ENCODE measurements at places on chromosomes 4 and X. TPM values are rescaled to one million over a fixed set of nuclear protein-coding genes. Genes with fewer than 3 reads are reported as not detected.

GRCh38 chr4:77538574-77539157 lies 67.0 kb upstream of the CXCL13 start:
- no peak for DNase-seq

DNA sequence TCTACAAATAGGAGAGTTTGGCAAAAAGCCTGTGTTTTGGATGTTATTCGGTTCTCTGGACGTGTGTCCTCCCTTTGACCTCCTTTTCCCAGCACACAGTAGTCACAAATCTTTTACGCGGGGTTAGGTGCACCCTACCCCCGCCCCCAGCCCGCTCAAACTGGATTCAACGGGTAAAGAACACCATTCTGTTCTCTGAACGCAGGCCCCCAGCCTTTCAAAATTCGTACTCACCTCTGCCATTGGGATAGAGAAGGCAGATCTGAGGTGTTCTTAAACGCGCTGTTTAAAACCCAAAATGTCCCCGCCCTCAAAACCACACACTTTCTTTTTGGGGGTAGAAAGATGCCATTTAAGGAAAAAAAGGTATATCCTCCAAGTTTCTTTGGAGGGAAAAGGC lies 2.7 kb downstream of the LEF1 start:
- DNase-seq, result no peak

- DNase-seq, result no peak
Observed at GRCh38 chrX:5829469-5829868, 399.2 kb downstream of the NLGN4X start.

- DNase-seq, result no peak
Observed at GRCh38 chr4:2621419-2621818, 85.0 kb downstream of the FAM193A start.

DNA sequence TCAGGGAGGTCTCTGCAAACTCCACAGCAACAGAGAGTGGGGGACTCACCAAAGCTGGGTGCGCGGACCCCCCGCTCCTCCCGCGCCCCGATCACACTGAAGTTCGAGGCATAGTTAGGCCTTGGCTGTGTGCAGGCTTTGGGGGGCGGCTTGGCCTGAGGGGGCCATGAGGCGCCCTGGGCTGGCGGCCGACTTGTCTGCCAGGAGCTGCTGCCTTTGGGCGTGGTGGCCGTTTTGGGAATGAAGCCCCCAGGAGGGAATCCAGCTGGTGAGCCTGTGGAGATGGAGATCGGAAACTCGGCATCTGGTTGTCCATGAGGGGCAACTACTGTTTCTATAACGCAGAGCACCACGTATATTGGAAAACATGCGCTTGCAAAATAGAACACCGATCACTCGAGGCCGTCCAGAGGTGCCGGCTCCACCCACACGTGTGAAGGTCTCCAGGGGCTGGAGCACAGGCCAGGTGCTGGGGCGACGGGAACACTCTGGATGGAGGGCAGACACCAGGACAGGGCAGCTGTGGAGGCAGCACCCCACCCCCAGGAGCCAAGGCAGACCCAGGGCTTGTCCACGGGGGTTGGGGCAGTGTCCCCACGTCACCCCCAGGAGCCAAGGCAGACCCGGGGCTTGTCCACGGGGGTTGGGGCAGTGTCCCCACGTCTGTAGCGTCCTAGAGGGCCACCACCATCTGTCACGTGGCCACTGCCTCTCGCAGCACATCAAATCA lies 25.9 kb upstream of the CPLX1 start:
- no peak for DNase-seq

DNA sequence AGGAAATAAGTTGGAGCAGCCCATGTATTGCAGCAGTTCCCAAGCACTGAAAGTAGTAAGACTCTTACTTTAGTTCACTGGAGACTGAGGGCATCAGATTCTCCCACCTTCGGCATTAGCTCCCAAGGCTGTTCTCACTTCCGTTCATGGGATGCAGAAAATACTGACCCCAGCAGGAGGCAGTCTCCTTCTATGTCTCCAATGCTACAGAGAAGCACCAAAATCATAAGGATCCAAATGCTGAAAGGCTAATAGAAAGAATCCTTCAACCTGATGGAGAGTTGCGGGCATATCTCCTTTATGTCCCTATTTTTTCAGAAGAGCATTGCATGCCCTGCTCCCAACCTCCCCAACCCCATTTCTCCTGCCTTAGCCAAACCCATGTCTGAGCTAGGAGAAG lies 32.4 kb downstream of the ADH7 start:
- DNase-seq, result no peak

DNA sequence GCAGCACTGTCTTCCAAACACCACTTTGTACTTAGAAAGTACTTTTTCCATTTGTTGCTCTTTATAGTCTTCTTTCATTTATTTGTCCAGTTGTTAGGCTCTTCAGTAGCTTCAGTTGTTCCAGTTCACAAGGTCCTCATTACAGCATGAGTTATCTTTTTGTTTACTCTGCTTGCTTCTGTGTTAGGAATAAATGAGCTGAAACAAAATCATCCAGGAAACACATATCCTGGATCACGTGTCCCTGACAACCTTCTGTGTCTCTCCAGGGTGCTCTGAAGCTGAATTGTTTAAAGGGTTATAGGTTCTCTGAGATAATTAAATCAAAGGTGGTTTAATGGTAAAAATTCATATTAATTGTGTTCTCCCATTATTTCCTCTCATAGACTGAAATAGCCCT lies 19.9 kb upstream of the KLHL8 start:
- no peak for DNase-seq

Gene GLRA3
- not detected for polyA plus RNA-seq

Gene MID2
- 8.7 TPM for polyA plus RNA-seq

Gene MAGIX
- polyA plus RNA-seq, result 2.0 TPM

Gene RRH
- polyA plus RNA-seq, result 0.20 TPM

Measured in muscle of back (tissue), 13 donors.